ENCODE measurements at places on chromosomes 5 and 9. TPM values are rescaled to one million over a fixed set of nuclear protein-coding genes. Genes with fewer than 3 reads are reported as not detected.

IFNW1 gene
- total RNA-seq: not detected

DNA sequence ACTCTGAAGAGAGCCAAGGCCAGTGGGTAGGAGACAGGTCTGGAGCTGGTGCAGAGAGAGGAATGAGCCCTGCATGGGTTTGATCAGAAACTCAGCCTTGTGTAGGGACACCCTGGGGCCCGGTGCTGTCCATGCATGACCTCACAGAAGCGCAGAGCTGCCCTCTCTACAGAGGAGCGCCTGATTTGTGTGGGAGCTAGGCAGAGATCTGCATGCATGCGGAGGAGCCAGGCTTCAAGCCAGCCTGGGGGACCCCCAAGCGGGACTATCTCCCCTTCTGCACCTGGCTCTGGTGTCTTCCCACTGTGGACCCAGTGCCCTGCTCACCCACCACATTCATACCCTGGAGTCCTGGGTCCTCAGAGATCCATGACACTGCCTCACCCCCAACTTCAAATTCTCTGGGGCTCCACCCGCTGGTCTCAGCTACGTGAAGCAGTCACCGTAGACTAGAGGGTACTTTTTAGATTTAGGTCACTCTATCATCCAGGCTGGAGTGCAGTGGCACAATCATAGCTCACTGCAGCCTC lies 2.6 kb upstream of the LCN2 start:
- no peak for DNase-seq

DNA sequence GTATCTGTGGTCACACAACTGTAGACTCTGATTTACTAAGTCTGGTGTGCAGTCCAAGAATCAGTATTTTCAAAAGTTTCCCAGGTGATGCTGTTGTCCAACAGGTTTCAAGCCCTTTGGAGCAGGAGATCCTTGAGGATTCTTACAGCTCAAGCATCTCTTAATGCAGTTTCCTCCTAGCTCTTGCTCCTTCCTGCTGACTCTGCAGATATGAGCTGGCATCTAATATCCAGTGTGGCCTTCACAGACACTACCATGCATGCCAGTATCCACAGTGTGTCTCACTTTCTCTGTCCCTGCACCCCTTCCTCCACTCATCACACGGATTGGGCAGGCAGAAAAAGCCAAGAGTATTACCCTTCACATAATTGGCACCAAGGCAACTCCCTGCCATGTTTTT lies 182.2 kb upstream of the TNC start:
- no peak for DNase-seq

- DNase-seq: no peak
These were observed 1.4 kb downstream of the SLC36A2 start for GRCh38 chr5:151345808-151346478.

DNA sequence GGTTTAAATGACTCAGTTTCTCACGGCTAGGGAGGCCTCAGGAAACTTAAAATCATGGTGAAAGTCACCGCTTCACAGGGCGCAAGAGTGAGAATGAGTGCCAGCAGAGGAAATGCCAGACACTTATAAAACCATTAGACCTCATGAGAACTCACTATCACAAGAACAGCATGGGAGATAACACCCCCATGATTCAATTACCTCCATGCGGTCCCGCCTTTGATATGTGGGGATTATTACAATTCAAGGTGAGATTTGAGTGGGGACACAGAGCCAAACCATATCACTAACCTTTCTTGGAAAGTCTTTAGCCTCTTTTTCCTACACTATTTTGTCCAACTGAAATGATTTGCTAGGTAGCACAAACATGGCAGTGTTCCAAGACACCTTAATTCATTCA lies 533.9 kb upstream of the NUDT12 start:
- DNase-seq: no peak

DNA sequence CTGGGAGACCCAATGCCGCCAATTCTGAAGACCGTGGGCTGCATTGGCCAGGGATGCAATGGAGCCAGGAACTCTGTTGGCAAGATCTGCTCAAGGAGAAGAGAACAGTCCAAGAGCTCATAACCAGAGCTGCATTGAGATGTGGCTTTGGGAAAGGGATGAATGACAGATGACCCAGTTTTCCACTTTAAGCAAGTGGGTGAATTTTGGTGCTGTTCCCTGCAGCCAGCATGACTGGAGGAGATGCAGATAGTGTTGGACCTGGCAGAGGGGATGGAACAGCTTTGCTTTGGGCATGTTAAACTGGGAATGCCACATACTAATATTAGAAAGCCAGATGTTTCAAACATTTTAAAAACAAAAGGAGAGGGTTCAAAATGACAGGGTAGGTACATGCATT lies 143.1 kb downstream of the FSTL4 start:
- no peak for DNase-seq

Measured in breast epithelium (tissue), 4 donors.